ENCODE measurements at places on chromosomes 7 and 10.
A peak's percentile ranks its signal among the peaks of the same experiment; 100 is the strongest.

DNA sequence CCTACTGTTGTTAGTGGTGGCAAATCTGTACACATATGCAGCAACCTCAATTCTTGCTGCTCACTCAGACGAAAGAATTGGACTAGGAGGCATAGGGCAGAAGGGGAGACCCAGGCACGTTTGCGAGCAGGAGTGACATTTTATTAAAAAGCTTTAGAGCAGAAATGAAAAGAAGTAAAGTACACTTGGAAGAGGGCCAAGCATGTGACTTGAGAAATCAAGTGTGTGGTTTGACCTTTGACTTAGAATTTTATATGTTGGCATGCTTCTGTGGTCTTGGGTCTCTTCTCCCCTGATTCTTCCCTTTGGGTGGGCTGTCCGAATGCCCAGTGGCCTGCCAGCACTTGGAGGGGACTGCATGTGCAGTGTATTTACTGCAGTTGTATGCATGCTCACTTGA is 205.5 kb upstream of the SEMA3D start:
- no peak overlapping the region for H3K27ac ChIP-seq
- H3K4me3 ChIP-seq = no peak overlapping the region
- no peaks in the 10 kb centered on the region for H3K36me3 ChIP-seq
- H3K27me3 ChIP-seq = no peaks in the 10 kb centered on the region
- DNase-seq = no peak
- no peaks in the 10 kb centered on the region for H3K4me1 ChIP-seq

DNA sequence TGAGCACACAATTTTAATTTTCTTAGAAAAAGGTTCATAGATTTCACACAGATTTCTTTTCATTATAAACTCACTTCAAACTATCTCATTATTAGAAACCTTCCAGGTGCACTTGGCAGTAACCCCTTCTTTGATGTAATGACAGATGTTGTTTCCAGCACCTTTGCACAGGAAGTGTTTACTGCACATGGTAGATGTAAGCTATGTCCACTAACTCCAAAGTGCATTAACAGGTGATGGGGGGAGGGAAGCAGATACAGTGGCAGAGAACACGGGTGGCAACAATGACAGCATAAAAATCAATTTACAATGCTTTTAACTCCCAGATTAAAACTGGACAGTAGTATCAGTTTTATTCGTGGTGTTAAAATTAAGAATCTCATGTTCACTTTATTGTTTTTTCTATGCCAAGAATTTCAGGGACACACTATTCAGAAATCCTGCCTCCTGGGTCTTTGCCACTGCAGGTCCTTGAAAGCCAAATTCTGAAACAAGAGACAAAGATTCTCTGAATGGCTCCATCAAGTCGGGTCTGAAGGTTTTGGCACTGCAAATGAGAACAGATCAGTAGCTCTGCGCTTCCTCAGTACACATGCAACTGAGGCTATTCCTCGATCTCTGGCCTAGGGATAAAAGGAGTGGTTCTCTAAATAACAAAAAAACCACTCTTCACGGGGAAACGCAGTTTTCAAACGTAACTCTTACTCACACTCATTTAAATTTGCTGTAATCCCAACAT is 187.7 kb downstream of the JAZF1 start:
- no peaks in the 10 kb centered on the region for H3K27me3 ChIP-seq
- no peak for DNase-seq
- H3K4me3 ChIP-seq = no peak overlapping the region

DNA sequence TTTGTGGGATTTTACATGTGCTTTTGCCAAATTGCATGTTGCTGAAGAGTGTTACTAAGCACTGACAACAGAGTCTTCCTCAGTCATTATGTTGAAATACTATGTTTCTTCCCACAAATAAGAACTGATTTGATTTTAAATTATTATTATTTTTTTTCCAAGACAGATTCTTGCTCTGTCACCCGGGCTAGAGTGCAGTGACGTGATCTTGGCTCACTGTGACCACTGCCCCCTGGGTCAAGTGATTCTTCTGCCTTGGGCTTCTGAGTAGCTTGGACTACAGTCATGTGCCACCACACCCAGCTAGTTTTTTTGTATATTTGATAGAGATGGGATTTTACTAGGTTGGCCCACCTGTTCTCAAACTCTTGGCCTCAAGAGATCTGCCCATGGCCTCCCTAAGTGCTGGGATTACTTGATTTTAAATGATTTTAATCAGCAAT is 42.3 kb downstream of the MINPP1 start:
- H3K36me3 ChIP-seq = peaks cover 4% of the 10 kb centered on the region
- H3K4me3 ChIP-seq = no peak overlapping the region
- no peak for DNase-seq
- H3K4me1 ChIP-seq = no peaks in the 10 kb centered on the region

DNA sequence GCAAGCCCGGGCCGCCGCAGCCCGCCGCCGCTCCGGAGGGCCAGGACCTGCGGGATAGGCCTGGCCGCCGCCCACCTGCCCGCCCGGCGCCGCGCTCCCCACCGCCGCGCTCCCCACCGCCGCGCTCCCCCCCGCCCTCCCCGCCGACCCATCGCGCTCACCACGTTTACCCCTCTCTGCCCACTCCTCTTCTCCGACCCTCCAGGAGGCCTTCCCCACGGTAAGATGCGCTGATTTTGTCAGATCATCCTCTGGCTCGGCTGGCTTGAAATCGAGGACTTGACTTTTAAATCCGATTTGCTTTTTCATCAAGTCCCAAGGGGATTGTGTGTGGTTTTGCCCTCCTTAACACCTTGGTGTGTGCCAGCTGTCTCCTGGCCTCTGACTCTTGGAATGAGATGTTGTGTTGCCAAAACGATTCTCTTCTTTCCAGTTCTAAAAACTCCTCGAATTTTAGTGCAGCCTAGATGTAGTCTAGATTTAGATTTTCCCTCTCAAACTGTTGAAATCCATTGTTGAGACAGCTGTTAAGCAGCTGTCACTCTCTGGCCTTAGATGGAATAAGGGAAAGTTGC is 738 bp downstream of the POM121 start:
- H3K27ac ChIP-seq = peak overlapping the region; percentile 99
- no peaks in the 10 kb centered on the region for H3K4me1 ChIP-seq
- peaks cover 3% of the 10 kb centered on the region for H3K36me3 ChIP-seq

DNA sequence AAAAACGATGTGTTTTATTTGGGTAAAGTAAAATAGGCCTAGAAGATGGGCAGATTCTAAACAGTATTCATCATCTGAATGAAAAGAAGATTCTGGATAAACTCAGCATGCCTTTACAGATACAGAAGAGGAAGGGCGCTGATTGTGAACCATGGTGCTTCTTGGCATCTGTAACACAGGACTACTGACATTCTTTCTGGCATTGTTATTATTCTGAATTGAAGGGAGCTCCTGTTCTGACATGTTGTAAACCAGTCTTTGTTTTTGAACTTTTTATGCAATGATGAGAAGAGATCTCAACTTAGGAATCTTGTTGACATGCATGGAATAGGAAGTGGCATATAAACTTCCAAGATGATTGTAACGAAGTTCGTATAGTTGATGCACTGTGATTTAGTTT is 13.5 kb downstream of the RPA3 start:
- no peak overlapping the region for H3K4me3 ChIP-seq
- H3K27ac ChIP-seq = no peak overlapping the region
- H3K27me3 ChIP-seq = no peaks in the 10 kb centered on the region
- peaks cover 14% of the 10 kb centered on the region for H3K4me1 ChIP-seq

DNA sequence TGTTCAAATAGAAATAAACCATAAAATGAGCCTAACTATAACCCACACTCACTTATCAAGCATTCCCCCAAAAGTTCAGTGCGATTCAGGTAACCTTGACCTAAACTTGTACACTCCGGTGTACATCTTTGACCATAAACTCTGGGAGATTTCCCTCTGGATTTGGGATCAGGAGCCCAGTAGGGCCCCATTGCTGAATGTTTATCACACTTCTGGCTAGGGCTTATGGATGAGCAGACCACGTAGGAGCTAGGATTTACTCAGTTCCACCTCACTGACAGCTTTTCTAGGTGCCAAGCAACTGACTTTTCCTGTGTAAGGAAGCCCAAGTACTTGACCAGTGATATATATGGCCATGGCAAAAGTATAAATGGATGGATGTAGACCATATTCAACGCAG is 113.7 kb downstream of the SVOPL start:
- H3K27me3 ChIP-seq = no peaks in the 10 kb centered on the region
- H3K36me3 ChIP-seq = peaks cover 2% of the 10 kb centered on the region
- no peaks in the 10 kb centered on the region for H3K4me1 ChIP-seq

DNA sequence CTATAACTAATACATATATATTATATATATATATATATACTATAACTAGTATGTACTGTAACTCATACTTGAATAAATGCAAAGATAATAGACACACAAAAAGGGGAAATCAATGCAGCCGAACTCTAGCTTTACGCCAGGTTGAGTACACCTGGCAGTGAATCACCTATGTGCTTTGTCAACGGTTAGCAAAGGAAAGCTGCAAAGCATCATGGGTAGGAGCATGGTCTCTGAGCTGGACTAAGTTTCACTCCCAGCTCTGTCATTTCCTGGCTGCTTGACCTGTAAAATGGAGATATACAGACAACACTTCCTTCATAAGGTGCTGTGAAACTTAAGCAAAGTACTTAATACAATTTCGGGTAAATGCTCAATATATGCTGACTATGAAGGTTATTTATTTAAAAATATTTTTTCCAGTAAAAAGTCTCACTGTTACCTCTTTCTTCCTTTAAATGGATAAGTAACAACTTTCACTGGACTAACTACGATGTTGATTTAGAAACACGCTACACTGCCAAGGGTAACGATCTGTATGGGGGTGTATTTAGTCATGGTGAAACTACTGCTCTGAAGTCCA is 61.7 kb upstream of the ITGA8 start:
- H3K27me3 ChIP-seq = no peaks in the 10 kb centered on the region
- peaks cover 18% of the 10 kb centered on the region for H3K4me1 ChIP-seq
- no peak for DNase-seq
- no peak overlapping the region for H3K27ac ChIP-seq
- no peak overlapping the region for H3K4me3 ChIP-seq

- no peak overlapping the region for H3K27ac ChIP-seq
- H3K4me1 ChIP-seq = peaks cover 19% of the 10 kb centered on the region
- H3K4me3 ChIP-seq = no peak overlapping the region
Observed at GRCh38 chr7:129835569-129835968, 117.2 kb downstream of the UBE2H start.

Data from Caco-2 (cell line).